ENCODE measurements at places on chromosomes 7 and 10.

DNA sequence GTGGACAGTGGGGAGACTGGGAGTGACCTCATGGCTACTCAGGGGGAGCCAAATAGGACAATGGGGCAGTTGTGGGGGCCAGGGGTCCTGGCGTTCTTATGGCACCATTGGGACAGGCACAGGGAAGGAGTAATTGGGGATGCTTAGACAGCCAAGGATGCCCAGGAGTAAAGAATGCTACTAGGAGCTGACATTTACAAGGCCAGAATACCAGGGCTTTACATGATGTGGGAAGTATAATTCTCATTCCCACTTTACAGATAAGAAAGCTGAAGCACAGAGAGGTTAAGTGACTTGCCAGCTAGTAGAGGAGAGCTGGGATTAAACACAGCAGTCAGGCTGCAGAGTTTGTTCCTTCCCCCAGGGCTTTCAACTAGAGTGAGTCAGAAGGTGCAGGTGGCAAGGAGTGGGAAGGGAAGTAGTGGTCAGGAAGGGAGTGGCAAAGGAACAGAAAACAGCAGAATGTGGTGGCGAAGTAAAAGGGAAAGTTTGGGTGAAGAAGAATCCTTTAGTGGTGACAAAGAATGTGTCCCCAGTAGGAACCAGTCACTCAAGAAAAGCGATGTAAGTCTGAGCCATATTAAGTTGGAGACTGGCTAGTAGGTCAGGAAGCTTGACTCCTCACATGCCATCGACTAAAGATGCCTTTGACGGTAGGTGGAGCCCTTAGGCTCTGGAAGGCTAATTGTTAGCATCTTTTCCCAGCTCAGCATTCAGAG lies 32.8 kb downstream of the CPVL start:
- DNase-seq = no peak

GRCh38 chr10:86327954-86328725 lies 38.5 kb downstream of the GRID1 start:
- no peak for DNase-seq

DNA sequence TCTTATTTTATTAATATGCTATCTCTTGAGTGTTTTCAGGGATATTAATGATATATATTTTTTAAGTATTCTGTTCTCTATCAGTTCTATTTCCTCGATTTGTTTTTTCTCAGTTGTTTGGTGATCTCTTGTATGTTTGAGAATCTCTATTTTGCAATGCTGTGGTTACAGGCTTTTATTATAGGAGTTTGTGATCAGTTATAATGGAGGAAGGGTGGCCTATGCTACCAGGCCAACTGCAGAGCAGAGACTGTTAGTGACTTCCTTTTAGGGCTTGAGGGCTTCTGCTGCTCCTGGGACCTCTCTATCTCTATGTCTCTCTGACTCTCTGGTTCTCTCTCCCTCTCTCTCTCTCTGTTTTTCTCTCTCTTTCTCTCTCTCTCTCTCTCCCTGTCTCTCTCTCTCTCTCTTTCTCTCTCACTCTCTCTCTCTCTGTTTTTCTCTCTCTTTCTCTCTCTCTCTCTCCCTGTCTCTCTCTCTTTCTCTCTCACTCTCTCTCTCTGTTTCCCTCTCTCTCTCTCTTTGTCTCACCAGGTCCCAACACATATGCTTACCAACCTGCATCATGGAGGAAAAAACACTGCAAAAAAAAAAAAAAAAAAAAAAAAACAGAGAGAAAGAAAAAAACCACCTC lies 69.4 kb upstream of the CAV2 start:
- DNase-seq = no peak

DNA sequence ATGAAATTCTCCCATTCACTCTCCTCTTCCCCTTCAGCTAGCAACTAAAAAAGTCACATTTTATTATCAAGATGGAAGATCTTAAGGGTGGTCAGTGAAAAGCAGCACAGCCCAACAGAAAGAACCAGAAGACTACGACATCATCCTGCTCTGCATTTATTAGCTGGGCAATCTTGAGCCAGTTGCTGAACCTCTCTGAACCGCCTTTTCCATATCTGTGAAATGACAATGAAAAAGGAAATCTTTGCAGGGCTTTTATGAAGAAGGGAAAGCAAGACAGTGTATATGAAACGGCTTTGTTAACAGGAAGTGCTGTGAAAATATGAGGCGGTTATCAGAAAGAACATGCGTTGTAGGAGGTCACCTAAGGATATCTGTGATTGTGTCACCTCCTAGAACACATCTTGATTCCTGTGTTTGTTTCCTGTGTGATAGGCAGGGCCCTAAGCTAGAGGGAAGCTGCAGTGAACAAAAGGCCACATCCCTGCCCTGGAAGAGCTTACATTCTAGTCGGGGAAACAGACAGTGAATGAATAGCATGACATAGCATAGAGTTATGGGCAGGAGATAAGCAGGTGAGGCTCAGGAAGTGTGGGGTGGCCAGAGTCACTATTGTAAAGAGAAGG lies 36.0 kb upstream of the KCNMA1 start:
- DNase-seq = no peak

- DNase-seq = peak; percentile 22
These were observed 85.3 kb upstream of the ANKRD1 start for GRCh38 chr10:91006001-91006751.

- no peak for DNase-seq
These were observed 932.4 kb upstream of the LRRTM3 start for GRCh38 chr10:65993451-65993850.

DNA sequence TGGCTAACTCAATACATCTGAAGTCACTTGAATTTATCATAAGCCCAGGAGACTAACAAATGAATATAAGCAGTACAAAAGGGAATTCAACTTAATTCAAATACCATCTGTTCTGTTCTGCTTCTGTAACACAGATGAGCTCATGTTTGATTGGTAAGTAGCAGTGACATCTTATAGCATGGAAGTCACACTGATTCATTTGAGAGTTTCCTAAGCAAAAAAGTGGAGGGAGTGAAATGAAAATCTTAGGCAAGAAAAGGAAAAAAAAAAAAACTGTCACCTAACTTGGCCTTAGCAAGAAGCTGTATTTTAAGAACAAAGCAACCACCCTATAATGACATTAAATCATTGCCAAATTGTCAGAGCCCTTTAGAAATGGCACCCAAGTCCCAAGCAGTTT lies 49.5 kb downstream of the SMURF1 start:
- DNase-seq = no peak

GRCh38 chr7:102125127-102125596 lies 161.5 kb upstream of the SH2B2 start:
- no peak for DNase-seq

GRCh38 chr10:73887294-73888039 lies 13.1 kb upstream of the CAMK2G start:
- peak; percentile 44 for DNase-seq

DNA sequence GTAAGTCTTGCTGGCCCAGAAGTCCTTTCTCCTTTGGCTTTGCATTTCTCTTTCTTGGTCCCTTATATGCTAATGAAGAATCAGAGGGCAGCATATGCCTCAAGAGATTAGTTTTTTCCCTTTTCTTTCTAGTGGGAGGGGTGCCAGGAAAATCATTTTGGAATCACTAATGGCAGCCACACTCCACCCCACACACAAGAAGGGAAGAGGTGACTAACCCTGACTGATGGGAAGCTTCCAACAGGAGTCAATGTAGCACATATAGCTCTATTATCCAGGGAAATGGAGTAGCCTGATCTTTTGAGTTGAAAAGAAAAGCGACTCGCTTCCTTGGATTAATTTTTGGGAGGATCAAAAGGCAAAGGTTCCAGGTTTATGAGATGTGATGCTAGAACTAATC lies 225.3 kb downstream of the KIF20B start:
- DNase-seq = no peak

- DNase-seq = no peak
These were observed 163.2 kb downstream of the JAZF1 start for GRCh38 chr7:28017372-28017771.

GRCh38 chr7:151243408-151244195 lies 4.9 kb downstream of the SMARCD3 start:
- DNase-seq = peak; percentile 43

DNA sequence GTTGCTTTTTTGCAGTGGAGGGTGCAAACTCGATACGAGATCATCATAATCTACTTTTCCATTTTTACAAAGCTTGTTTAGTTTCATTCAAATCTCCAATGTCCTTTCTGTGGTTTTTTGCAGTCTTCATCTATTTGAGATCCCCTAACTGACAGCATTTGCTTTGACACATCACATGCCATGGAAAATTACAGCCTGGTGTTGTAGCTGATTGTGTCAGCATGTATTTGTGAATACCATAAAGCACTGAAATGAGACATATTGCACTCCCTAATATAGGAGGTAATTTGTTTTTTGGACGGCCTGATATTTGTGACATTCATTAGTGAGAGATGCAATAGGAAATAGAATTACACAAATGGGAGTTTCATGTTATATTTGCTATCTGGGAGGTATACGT lies 620.8 kb downstream of the KCNMA1 start:
- no peak for DNase-seq

DNA sequence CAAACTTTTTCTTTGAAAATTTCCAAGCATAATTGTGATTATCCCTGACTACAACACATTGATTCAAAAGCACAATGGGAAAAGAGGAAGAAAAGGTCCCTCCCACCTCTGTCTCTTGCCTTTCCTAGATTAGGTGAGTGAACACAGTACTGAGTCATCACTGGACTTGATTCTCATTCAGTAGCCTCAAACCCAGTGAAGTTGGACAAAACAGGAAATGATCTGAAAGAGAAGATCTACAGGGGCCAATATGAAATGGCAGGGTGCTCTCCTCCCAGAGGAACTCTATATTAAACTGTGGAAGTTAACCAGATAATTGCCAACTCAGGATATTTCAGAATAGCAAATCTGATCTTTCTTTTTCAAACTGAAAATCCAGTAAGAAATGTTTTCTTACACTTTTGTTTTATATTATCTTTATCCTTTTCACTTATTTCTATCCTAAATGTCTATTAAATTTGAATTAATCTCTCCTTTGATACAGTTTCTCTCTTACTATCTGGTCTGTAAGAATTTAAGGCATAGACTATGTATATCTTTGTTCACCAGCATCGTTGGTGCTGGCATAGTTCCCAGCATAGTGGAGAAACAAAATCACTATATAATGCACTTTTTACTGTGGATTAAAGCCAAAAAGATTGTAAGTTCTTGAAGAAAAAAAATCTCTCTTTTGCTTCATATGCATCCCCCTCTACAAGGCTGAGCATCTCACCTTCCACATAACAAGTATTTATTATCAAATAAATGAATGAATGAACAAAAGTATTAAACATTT lies 41.4 kb upstream of the IKZF1 start:
- DNase-seq = no peak

DNA sequence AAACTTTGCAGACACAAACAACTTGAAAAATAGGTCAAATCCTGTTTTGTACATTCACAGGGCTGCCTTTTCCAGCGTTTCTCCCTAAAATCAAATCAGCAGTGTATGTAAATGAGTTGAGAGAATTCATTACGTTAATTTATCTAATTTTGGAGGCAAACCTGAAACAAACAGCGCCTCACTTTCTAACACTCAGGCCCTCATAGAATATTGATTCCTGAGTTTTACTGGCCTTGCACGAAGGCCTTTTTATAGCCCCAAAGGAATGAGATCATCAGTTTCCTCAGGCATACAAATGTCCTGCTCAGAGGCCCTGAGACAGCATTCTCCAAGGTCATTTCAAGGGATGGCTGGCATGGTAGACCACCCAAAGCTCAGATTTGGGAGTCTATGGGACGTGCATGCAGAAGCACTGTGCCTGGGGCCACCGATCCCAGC lies 131.7 kb upstream of the CHST15 start:
- no peak for DNase-seq

DNA sequence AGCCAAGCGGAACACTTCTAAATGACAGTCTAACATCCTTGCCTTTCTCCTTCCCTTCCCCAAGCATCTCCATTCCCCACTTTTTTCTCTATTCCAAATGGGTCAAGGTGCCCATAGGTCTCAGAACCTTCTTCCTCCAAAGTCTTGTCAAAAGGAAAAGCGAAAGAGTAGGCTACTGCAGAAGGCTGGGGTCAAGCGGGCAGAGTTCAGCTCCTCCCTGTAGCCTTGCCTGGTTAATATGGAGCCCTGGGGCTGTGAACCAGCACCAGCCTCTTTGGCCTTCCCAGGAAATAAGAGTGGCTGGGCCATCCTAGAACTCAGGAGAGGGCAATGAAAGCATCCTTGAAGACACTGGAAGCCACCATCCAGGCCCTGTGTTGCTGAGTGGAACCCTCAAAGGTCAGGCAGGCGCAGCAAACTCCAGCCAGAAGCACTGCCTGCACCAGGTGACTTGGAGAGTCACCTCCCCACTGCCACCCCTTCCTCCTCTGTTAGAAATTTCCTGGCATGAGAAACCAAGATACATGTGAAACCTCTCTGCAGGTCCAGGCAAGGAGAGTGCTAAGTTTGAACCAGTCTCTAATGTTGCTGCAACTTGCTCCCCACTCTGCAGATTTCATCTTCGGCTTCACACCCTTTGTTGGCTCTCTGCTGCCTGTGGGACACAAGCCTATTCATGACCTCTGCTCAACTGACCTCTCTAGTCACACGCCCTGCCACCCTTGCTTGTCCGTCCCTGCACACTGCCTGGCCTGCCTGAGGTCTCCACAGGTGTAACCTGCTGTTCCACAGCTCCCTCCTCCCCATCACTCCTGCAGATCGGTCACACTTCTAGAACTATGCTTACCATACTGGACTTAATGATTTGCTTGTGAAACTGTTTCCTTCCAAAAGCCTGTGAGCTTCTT lies 74.9 kb downstream of the SH3PXD2A start:
- no peak for DNase-seq

DNA sequence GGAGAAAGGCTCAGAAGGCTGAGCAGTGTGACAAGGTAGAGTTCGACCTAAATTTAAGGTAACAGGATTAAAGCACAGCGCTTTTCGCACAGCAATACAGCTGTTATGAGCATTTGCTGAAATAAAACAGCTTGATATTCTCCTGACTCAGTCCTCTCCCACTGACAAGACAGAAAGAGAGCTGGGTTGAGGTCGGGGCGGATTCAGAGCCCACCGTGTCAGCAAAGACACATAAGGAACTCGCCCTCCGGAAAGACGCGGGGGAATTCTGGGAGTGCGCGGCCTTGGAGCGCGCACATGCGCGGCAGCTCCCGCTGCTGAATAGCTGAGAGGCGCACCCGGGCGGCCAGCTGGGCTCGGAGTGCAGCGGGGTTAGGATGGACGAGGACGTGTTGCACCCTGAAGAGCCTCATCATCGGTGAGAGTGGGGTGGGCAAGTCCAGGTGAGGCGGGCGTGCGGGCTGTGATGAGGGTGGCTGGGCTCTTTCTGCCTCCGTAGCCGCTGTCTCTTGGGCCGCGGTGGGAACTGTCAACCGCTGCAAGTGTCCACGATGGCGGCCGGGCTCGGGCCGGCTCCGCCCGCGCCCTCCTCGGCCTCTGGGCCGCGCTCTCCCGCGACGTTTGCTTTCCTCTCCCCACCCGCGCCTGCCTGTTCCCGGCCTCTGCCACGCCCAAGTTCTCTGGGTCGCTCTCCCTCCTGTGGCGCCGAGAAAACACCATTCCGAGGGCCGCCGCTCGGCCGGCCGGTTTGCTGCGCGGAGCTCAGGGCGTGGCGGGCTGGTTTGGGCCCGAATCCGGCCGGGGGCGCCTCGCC lies 120.6 kb downstream of the LYZL1 start:
- DNase-seq = peak; percentile 61

GRCh38 chr10:76303682-76304316 lies 872.4 kb downstream of the LRMDA start:
- DNase-seq = peak; percentile 53

- DNase-seq = no peak
These were observed 174.8 kb upstream of the PRPS1L1 start for GRCh38 chr7:18202315-18203045.

- no peak for DNase-seq
These were observed 134.3 kb downstream of the C10orf90 start for GRCh38 chr10:126536148-126536547.
